A549 treated with GW870086 at 1 μM for 4 hours (cell line): ENCODE measurements at places on chromosomes 3 and 15. TPM values are rescaled to one million over a fixed set of nuclear protein-coding genes. Genes with fewer than 3 reads are reported as not detected.

The OSTN gene
- not detected in 5 replicates for total RNA-seq

The MEX3B gene
- 2.8 to 5.2 TPM (median 4.8 TPM) in 5 replicates for total RNA-seq

The TNFSF10 gene
- 0.10 to 0.33 TPM (median 0.23 TPM) in 3 of 5 replicates, not detected in the others for total RNA-seq

The CHDH gene
- total RNA-seq, result 1.7 to 3.3 TPM (median 2.0 TPM) in 5 replicates

The KLHL40 gene
- not detected in 5 replicates for total RNA-seq

The GPR160 gene
- total RNA-seq, result 1.2 to 2.1 TPM (median 1.6 TPM) in 5 replicates

The TLNRD1 gene
- 11.6 to 18.3 TPM (median 17.9 TPM) in 5 replicates for total RNA-seq

The NR1I2 gene
- not detected in 5 replicates for total RNA-seq
